Fibroblast of skin of right biceps (primary cell): ENCODE measurements at places on chromosomes 4 and X.
A peak's percentile ranks its signal among the peaks of the same experiment; 100 is the strongest.

GRCh38 chr4:113636877-113637276, 124.7 kb downstream of the CAMK2D start:
- peak; percentile 75 for DNase-seq

DNA sequence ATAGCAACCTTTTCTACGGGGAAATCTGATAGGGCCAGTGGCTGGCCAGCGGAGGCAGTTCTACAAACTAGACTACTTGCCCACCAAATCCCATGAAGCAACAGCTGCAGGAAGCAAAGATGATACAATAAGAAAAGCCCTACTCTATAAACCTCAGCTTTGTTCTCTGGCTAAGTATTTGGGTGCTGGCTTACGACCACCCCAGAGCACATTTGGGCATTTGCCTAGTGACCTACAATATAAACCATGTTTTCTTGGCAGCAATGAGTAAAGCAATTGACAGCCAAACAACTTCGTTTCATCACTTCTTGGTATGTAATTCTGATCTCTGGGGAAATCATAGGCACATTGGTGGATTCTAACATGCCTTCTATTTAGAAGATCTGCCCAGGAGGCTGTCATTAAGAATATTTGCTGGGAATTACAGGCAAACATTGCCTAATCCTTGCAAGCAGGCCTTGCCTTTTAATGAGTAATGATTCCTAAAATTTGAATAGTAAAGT, 7.5 kb upstream of the LHFPL1 start:
- peak; percentile 94 for DNase-seq

- DNase-seq: no peak
Observed at GRCh38 chr4:183658362-183659028, 490 bp downstream of the RWDD4 start.

DNA sequence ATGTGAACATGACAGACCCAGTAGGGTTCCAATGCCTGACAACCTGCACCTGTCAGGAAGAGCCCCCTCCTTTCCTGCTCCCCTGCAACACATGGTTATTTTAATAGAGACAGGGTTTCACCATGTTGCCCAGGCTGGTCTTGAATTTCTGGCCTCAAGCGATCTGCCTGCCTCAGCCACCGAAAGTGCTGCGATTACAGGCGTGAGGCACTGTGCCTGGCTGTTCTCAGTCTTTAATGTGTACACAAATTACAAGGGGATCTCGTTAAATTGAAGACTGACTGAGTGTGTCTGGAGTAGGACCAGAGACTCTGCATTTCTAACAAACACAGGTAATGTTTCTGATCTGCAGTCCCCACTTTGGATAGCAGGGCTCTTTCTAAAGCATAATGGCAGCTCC, 55.4 kb downstream of the NPNT start:
- no peak for DNase-seq

DNA sequence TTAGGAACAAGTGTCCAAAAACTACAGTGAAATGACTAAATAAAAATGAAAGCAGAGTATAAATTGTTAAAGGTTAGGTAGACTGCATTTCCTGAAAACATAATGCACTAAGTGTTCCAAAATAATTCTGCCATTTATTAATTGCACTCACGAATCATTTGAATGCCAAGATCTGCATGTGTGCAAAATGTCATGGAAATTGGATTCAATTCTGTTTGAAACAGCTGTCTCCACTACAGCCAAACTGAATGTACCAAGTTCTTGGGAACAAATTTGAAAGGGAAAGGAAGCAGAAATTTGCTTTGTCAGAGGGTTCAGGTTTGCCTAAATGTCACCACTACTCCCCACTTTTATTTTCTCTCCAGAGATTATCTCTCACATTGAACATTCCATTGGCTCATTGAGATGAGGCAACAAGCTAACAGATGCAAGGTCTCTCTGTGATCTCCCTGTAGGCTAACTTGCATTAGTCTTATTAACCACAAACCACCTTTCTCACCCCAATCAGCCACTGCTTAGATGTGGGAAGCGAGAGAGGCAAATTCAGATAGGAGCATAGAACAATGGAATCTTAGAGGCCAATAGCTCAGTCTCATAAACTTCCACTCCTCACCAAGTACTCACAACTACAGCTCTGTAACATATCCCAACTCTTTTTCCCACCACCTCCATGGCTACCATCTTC, 226.6 kb downstream of the KDR start:
- peak; percentile 31 for DNase-seq

- peak; percentile 25 for DNase-seq
Observed at GRCh38 chrX:10039821-10040793, 72.9 kb downstream of the CLDN34 start.
